Stimulated activated CD4-positive, alpha-beta T cell treated with anti-CD3 and anti-CD28 coated beads, Interleukin-2, amount 100 ng/mL, for 4 hours (primary cell): ENCODE measurements at places on chromosomes 13 and 19.

DNA sequence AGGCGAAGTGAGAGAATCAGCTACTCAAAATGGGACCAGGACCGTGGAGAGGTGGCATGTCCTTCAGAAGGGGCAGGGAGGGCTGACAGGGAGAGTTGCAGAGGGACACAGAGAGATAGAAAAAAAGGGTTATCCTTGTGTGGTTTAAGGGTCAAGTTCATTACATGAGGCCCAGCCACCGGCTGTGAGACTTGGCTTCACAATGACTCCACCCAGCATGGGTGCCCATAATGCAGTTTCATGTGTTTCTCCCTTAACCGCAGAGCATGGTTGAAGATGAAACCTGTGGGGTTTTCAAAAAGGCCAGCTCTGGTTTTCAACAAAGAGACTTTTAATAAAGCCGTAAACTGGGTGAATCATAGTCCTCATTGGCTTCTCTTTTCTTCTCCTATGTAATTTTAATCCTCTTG is 164.6 kb downstream of the KLF5 start:
- no peak for DNase-seq

DNA sequence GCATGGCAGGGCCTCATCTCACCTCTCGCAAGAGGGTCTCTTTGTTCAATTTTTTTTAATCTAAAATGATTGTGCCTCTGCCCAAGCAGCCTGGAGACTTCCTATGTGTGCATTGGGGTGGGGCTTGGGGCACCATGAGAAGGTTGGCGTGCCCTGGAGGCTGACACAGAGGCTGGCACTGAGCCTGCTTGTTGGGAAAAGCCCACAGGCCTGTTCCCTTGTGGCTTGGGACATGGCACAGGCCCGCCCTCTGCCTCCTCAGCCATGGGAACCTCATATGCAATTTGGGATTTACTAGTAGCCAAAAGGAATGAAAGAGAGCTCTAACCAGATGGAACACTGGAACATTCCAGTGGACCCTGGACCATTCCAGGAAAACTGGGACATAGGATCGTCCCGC is 8.0 kb downstream of the FXYD3 start:
- no peak for DNase-seq

DNA sequence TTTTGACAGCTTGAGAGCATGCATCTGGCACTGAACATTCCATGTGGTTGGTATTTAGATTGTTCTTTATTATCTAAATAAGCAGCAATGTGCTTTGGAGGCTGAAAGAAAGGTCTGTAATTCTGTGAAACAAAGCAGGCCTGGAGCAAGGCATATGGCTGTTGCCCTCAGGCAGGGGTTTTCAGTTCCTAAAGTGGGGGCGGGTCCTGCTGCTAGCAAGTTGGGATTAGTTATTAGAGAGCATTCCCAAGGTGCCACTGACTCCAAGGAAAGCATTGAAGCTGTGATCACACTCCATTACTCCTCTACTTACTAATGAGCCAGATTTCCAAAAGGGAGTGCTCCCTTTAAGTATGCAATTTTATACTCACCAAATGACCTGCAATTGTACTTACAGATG is 432.2 kb downstream of the OLFM4 start:
- no peak for DNase-seq

- no peak for DNase-seq
Measured at GRCh38 chr13:113952151-113952982, 21.5 kb downstream of the C13orf46 start.

DNA sequence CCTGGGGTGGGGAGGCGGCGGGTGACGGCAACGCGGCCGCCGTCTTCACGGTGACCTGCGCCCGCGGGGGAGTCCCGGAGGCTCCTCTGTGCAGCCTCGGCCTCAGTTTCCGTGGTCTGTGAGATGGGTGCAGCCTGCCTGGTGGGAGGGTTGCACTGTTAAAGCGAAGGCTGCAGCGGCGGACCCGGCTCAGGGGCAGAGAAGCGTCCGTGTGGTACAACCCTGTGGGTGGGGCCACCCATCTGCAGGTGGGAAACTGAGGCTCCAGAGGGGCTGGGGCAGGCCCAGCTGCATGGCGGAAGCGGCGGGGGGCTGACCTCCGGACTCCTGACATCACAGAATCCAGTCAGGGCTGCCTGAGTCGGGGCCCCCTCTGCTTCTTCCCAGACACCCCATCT is 481 bp downstream of the FGF22 start:
- DNase-seq = no peak

DNA sequence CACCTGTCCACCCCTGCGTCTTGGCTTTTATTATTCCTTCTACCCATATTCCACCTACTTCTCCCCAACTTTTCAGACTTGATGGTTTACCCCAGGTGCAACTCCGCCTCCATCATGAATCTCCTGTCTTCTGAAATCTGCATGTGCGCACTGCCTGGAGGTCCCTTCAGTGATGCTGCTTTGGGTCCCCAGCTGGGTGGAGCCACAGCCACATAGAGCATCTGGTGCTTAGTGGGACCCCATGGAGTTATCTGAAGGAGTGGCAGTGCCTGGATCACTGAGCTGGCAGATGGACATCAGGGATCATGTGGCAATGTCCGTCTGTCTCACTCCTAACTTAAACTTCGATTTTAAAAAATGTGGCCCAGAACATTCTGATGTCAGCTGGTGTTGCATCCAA is 13.5 kb downstream of the ZNF536 start:
- DNase-seq = no peak

DNA sequence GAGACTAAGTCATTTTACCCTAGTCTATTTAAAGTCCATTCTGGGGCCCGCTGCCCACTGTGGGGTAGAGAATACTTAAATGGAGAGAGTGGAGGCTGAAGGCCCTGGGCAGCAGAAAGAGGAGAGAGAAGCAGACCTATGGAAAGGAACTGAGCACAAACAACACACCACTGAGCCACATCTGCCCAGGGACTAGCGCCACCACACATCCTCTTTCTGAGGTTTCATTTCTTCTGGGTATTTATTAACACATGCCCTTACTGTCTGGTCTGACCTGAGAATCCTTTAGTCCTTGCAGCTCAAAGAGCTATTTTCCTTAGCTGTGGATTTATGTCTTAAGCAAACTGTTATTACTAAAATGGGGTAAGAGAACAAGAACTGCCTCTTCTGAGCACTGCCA is 154.0 kb downstream of the NALCN start:
- DNase-seq = no peak

DNA sequence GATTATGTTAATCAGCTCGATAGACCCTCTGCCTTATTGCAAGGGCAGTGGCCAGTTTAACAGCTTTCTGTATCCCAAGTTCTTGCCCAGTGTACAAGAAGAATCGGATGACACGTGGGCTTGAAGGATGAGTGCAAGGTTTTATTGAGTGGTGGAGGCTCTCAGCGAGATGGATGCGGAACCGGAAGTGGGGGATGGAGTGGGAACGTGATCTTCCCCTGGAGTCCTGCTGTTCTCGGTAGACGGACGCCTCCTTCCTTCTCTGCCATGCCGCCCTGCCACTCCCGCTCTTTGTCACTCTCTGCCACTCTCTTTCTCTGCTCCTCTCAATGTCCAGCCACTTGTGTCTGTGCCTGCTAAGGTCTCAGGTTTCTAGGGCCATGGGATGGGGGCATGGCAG is 21.0 kb downstream of the RFXAP start:
- no peak for DNase-seq

DNA sequence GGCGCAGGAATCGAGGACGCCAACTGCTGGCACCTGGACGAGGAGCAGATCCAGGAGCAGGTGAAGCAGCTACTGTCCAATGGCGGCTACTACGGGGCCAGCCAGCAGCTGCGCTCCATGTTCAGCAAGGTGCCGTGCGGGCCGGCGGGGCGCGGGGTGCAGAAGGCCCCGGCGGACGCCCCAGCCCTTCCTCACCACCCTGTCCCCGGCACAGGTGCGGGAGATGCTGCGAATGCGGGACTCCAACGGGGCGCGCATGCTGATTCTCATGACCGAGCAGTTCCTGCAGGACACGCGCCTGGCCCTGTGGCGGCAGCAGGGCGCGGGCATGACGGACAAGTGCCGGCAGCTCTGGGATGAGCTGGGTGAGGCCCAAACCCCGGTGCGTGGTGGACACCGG is 13.6 kb downstream of the ZSWIM4 start:
- DNase-seq = no peak
